ENCODE measurements at places on chromosomes 2 and 18.

- no peak for DNase-seq
Measured at GRCh38 chr2:69993048-69993565, 31.7 kb upstream of the ASPRV1 start.

DNA sequence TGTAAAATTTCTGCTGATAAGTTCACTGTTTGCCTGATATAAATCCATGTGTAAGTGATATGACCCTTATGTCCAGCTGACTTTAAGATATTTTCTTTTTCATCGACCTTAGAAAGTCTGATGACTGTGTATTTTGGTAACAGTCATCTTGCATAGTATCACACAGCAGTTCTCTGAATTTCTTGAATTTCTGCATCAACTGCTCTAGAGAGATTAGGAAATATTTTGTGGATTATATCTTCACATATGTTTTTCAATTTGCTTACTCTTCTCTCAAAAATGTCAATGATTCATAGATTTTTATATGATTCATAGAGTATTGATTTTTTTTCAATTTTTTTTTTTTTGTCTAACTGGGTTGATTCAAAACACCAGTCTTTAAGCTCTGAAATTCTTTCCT is 945.3 kb downstream of the TRIB2 start:
- no peak for DNase-seq

DNA sequence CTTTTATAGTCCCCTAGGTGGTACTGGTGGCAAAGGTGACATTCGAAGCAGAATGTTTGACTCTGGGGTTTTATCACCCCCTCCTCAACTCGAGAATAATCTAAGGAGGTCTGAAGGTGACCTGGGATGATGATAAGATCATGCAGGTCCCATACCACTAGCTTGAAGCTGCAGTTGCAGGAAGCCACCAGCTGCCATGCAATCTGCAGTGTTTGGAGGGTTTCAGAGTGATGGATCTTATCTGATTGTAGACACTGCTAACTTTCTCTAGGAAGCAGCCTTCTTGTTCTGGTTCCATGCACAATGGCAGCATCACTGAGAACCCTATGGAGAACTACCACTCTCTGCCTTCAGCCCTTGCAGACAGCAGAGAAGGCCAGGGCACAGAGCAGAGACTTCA is 59.4 kb upstream of the LRPPRC start:
- DNase-seq, result no peak

DNA sequence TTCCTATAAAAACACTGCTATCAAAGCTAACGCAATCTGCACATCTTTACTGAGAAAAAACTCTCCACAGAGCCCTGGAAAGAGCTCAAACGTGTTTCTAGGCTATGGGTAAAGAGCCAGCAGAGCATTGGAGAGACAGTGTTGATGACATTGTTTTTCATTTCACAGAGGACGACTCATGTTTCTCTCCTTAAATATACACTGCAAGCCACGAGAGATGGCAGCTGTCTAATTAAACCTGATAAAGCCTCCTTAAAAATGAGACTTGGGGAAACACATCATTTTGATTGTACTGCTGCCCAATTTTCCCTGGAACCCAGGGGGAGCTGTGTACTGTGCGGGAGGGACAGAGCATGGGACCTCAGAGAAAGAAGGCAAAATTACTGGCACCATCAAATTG is 294.3 kb upstream of the SETBP1 start:
- DNase-seq, result no peak

GRCh38 chr2:98768384-98769113 is 37.6 kb upstream of the MGAT4A start:
- DNase-seq, result no peak

Data from activated CD8-positive, alpha-beta T cell treated with anti-CD3 and anti-CD28 coated beads, Interleukin-2, amount 10 ng/mL, durations not matched to agents 7 days and 5 days (primary cell).